ENCODE measurements at places on chromosomes 4 and X.

DNA sequence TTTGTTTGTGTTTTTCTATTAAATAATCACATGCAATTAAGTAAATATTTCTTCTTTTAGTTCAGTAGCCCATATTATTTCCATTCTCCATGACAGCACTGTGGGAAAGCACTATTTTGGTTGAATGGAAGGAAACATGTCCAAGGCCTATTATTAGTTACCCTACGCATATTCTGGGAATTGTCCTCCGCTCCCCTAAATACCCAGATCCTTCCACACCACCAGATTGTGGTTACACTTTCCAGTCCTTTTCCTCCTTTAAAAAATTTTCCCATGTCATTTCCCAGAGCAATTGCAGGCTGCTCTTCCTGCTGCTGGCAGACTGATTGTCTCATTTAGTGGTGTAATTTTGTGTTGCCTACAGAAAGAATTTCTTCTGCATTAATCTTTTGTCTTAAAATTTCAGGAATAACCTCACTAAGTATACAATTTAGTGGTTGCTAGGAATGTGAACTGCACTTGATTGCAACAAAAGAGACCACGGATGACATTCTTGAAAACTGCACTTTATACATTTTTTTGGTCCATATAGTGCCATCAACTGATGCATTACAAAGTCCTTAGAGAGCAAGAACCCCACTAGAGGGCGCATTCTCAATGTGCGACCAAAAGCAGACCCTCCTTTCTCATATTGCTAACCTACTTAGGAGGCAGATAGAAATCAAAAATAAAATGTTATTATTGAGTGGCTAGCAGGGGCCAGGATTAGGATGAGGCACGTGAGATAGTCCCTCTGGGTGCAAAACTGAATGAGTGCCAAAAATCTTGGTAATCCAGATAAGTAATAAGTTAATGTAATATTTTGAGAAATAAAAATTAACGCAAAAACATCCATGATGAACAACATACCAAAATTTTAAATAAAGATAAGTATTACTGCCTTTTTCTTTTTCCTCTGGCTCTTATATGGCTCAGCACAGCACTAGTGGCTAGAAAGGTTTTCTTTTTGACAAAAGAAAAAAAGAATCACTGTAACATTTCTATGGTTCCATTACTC, 98.8 kb upstream of the IQCM start:
- DNase-seq, result no peak

GRCh38 chr4:2241003-2241402, 918 bp downstream of the HAUS3 start:
- DNase-seq, result no peak

DNA sequence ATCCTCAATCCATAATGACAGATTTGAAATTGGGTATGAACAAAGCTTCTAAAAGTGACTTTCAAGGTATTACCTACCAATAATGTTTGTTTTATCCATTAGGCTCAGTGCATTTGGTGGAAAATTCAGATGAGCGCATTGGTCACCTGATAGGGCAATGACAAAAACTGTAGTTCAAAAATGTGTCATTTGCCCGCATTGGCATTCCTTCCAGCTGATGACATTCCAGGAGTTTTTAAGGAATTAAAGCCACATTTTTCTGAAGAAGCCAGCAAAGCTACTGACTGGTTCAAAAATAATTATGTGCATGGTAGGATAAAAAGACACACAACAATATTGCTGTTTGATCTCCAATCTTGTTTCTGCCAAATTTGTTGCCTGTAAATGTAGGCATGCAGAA, 473.4 kb upstream of the CPEB2 start:
- no peak for DNase-seq

DNA sequence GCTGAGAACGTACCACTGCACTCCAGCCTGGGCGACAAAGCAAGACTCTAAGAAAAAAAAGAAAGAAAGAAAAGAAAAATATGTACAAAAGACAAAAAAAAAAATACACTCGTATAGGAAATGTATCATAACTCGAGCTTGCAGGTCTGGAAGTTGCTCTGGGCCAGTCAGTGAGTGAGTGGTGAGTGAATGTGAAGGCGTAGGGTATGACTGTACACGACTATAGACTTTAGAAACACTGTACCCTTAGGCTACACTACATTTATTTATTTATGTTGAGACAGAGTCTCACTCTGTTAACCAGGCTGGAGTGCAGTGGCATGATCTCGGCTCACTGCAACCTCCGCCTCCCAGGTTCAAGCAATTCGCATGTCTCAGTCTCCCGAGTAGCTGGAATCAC, 29.4 kb downstream of the EVC2 start:
- DNase-seq, result no peak

DNA sequence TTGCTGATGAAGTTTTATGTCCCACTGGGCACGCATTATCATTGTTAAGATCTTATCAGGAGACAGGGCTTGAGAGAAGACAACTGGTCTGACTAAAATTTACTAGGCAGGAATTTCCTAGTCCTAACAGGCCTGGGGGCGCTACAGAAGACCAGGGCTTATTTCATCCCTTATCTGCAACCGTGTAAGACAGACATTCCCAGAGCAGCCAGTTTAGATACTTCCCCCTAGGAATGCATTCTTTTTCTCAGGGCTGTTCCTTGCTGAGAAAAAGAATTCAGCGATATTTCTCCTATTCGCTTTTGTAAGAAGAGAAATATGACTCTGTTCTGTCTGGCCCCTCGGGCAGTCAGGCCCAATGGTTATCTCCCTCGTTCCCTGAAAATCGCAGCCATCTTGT, 93.8 kb downstream of the TLL1 start:
- DNase-seq, result no peak

DNA sequence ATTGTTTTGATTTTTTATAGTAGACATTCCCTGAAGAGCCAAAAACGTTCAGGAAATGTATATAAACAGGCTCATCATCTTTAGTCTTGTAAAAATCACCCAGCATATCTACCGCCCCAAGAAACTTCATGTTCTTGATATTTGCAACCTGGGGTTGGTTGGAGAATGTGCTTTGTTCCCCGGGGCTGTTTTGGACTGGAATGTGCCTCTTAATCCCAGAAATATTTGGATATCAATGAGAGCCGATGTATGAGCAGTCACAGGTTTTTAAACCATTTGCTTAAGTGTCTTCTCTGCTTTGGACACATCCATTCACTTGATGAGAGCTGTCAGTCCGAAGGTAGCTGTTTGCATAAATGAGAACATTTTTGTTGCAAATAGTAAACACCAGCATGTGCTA, 449.7 kb downstream of the PCDH7 start:
- DNase-seq, result no peak

DNA sequence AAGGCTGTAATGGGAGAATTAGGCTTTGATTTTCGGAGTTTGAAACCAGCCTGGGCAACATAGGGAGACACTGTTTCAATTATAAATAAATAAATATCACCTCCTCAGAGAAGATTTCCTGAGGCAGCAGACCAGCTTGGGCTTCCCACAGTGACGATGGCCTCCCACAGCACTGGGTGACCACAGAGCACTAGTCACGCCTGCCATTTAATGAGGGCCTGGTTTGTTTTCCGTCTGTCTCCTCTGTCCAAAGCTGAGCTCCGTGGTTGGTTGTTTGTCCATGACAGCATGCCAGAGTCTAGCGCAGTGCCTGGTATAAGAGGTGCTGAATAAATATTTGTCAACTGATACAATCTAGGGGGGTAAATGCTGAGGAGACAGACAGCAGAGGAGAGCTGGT, 10.4 kb upstream of the PDGFRA start:
- DNase-seq, result no peak

GRCh38 chr4:178309890-178310289, 867.7 kb upstream of the AGA start:
- DNase-seq, result no peak

DNA sequence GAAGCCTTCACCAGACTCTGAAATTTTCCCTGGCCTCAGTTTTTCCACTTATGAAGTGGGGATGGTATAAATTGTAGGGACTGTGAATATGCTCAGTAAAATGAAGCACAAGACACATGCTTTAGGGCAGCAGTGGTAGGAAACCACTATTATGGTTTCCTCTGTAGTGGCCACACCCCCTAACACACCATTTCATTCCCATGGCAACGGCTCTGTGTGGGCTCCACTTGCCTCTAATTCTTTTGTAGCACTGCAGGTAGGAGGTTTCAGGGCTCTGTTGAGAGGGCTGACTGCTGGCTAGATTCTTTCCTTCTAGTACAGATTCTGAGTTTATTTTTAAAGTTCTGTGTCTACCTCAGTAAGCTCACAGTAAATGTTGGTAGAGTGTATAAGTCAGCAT, 3.5 kb upstream of the VMA21 start:
- DNase-seq, result peak; percentile 29

- DNase-seq, result no peak
Measured at GRCh38 chr4:17958181-17958580, 63.4 kb downstream of the LCORL start.

- DNase-seq, result no peak
Measured at GRCh38 chrX:74274516-74274915, 29.5 kb upstream of the ZCCHC13 start.

GRCh38 chrX:70422851-70423341, at the start of gene GDPD2:
TSS of gene GDPD2 (plus strand) at chrX:70423314. CDS start at chrX:70424985, 1,671 bp downstream.
- DNase-seq, result no peak

All from stimulated activated CD8-positive, alpha-beta memory T cell treated with anti-CD3 and anti-CD28 coated beads, Interleukin-4, amount 100 ng/mL, for 1 hour (primary cell).